SK-N-SH (cell line): ENCODE measurements at places on chromosomes 7 and 10.
A peak's percentile ranks its signal among the peaks of the same experiment; 100 is the strongest.

DNA sequence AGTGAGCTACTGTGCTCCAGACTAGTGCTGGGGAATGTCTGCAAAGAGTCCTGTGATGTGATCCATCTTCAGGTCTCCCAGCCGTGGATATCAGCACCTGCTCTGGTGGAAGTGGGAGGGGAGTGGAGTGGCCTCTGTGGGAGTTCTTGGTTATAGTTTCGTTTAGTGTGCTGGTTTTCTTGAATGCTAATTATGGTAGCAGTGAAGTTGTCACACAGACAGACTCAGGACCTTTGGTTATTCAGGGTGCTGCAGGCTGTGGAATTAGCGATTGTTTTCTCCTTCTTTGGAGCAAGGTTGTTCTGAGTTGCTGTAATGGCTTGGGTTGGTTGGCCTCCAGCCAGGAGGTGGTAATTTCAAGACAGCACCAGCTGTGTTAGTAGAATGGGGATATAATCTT, 132.7 kb upstream of the HGF start:
- DNase-seq, result no peak

DNA sequence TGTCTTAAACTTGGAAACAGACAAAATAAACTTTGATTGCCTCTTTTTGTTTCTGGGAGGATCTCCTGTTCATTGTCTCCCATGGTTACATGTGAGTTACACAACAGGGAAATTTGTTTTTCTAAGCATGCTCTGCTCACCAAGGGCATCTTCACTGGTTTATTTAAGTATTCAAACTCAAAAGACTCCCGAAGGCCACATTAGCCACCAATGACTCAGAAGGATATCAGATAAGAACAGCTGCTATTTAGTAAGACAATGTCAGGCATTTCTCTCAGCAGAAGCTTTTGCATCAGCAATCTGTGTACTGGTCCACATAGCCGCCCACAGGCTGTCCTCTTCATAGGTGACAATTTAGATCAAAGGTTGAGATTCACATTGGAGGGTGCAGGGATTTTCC, 19.3 kb downstream of the OR6B1 start:
- DNase-seq, result no peak

GRCh38 chr10:126455766-126456405, 67.6 kb upstream of the ADAM12 start:
- DNase-seq, result no peak

DNA sequence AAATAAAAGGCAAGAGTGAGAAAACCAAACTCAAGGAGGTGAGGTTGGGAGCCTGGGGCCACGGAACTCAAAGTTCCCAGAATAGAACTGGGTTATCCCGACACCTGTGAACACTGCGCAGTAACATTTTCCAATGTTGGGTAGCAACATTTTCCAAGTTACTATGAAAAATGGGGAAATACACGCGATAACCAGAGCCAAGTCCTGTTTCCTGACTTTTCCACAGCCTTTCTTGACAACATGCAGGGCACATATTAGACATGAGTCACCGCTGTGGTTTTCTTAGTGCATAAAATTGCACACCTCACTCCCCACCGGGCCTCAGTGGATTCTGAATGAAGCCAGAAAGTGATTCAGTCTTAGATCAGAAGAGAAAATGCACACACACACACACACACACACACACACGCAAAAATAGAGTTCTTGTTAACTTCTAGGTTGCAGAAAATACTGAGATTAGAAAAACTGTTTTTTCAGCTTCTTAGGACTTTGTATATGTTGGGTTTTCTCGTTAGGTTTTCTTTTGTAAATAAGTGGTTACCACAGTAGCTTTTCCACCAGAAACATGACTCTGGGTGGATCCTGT, 70.0 kb downstream of the CAMK1D start:
- DNase-seq, result no peak

- DNase-seq, result no peak
Measured at GRCh38 chr7:73610105-73610504, 14.2 kb downstream of the MLXIPL start.

DNA sequence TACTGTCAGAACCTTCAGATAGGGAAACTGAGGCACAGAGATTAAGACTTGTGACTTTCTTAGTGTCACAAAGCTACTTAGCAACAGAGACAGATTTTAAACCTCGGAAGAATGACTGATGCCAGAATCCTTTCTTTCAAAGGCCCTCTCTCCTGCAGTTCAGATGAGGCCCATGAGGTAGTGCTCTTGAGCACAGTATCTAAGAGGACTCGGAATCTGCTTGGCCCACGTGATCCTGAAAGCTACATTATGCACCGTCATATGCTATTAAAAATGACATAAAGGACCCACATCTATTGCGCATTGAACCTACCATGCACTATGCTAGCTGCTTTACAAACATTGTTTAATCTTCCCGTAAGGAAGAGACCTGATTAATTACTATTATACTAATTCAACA, 355.9 kb downstream of the SFMBT2 start:
- DNase-seq, result peak; percentile 46

DNA sequence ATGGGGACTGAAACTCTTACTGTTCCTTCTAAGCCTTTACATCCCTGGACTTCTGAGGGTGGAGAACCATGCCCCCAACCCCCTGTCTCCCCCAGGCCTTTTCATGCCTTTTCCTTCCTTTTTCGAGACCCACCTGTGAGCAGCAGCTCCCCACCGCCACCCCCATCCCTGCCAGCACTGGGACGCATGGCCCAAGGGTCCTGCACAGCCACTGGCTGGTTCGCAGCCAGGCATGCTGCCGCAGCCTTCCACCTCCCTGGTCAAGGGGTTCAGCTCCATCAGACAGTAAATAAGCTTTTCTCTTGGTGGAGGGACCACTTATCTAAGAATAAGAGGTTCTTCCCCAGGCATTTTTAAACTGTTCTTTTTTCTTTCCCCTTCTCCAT, 584.4 kb downstream of the GRM8 start:
- DNase-seq, result no peak

- DNase-seq, result peak; percentile 44
Measured at GRCh38 chr7:73742753-73743641, 4.4 kb upstream of the ABHD11 start.

- no peak for DNase-seq
Measured at GRCh38 chr7:8197994-8198698, 63.8 kb downstream of the ICA1 start.

GRCh38 chr7:30155481-30155880, 20.7 kb downstream of the MTURN start:
- DNase-seq, result no peak

DNA sequence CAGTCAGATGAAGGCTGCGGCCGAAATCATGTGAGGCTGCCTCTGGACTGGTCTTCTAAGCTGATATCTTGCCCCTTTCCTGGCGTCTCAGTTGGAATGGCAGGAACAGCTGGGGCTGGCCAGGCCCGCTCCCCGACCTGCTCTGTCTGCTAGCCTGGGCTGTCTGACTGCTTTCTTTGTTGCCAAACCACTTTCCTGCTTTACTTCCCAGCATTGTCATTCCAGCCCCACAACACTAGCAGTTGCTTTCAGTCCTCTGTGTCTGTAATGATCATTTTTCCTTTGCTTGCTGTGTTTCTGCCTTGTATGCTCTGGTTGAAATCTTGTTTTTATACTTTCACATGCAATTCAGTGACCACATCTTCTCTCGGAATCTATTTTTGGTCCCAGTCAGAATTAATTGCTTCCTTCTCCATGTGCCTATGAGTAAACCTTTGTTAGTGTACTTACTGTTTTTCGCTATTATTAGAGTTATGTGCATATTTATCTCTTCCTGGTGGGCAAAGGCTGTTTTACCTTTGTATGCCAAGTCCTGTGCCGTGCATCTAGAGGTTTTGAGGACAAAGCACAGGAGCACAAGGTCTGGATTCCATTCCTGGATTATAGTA, 21.6 kb downstream of the PRPF18 start:
- DNase-seq, result no peak
